ENCODE measurements at places on chromosomes 13 and 19. TPM values are rescaled to one million over a fixed set of nuclear protein-coding genes. Genes with fewer than 3 reads are reported as not detected.

GRCh38 chr13:113076681-113077401 is 28.8 kb upstream of the F7 start:
- DNase-seq = no peak

- DNase-seq = no peak
Measured at GRCh38 chr13:106996867-106997618, 429.1 kb upstream of the ARGLU1 start.

Gene MRPS31
- total RNA-seq = 31.5 TPM

Gene ETV2
- 0.96 TPM for total RNA-seq

Data from activated CD4-positive, alpha-beta memory T cell treated with anti-CD3 and anti-CD28 coated beads, Interleukin-2, amount 10 ng/mL, durations not matched to agents 7 days and 5 days (primary cell).